ENCODE measurements at places on chromosomes 12 and 14. TPM values are rescaled to one million over a fixed set of nuclear protein-coding genes. Genes with fewer than 3 reads are reported as not detected.

Gene PTHLH
- 2.8 TPM for polyA plus RNA-seq

- DNase-seq: no peak
These were observed 942 bp downstream of the SYT1 start for GRCh38 chr12:78865516-78865915.

DNA sequence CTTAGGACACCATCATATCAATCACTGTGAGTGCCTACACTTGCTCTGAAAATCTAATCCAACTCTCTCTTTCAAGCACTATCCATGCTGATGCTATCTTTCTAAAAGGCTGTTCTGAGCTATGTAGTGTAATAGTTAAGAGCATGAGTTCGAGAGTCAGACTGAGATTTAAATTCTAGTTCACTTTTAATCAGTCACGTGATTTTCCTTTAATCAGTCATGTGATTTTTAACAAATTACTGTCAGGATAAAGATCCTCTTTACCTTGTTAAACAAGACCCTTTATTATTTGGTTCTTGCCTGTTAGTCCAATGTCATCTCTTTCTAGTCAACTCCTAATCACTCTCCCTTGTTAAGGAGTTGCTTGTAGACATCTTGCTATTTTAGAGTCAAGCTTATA, 653.0 kb downstream of the RPL10L start:
- DNase-seq: no peak

- DNase-seq: no peak
These were observed 6.9 kb upstream of the CMKLR1 start for GRCh38 chr12:108345716-108346633.

GRCh38 chr12:6166808-6167207, 33.4 kb upstream of the CD9 start:
- DNase-seq: no peak

Gene TRPV4
- polyA plus RNA-seq: 1.2 TPM
